Psoas muscle (tissue), 8 donors: ENCODE measurements at places on chromosomes 16 and 17. TPM values are rescaled to one million over a fixed set of nuclear protein-coding genes. Genes with fewer than 3 reads are reported as not detected.

SLFN11 gene
- 9.2 TPM for total RNA-seq

TMEM106A gene
- 3.4 TPM for total RNA-seq

SOCS1 gene
- total RNA-seq: 2.3 TPM

GRCh38 chr17:16866436-16866835 lies 105.5 kb downstream of the TNFRSF13B start:
- no peak for DNase-seq

- DNase-seq: no peak
Measured at GRCh38 chr16:48188449-48189102, 32.8 kb upstream of the ABCC12 start.
